A673 (cell line): ENCODE measurements at places on chromosomes 6 and 20. TPM values are rescaled to one million over a fixed set of nuclear protein-coding genes. Genes with fewer than 3 reads are reported as not detected.

MYLK4 gene
- total RNA-seq = 0.13 and 0.39 TPM in 2 replicates

PRL gene
- total RNA-seq = 0.24 TPM in 1 of 2 replicates, not detected in the other

TFAP2A gene
- total RNA-seq = 19.1 and 19.3 TPM in 2 replicates

ATF6B gene
- 70.2 and 74.7 TPM in 2 replicates for total RNA-seq

RIPOR3 gene
- 19.1 and 21.6 TPM in 2 replicates for total RNA-seq

HSPA1A gene
- total RNA-seq = 113 and 129 TPM in 2 replicates

ZNF334 gene
- 4.4 and 4.5 TPM in 2 replicates for total RNA-seq

- H3K36me3 ChIP-seq = no peaks in the 10 kb centered on the region
- no peaks in the 10 kb centered on the region for H3K27me3 ChIP-seq
- peaks cover 5% of the 10 kb centered on the region for H3K4me1 ChIP-seq
These were observed 192.1 kb downstream of the KCNQ5 start for GRCh38 chr6:72813807-72814596.

DNA sequence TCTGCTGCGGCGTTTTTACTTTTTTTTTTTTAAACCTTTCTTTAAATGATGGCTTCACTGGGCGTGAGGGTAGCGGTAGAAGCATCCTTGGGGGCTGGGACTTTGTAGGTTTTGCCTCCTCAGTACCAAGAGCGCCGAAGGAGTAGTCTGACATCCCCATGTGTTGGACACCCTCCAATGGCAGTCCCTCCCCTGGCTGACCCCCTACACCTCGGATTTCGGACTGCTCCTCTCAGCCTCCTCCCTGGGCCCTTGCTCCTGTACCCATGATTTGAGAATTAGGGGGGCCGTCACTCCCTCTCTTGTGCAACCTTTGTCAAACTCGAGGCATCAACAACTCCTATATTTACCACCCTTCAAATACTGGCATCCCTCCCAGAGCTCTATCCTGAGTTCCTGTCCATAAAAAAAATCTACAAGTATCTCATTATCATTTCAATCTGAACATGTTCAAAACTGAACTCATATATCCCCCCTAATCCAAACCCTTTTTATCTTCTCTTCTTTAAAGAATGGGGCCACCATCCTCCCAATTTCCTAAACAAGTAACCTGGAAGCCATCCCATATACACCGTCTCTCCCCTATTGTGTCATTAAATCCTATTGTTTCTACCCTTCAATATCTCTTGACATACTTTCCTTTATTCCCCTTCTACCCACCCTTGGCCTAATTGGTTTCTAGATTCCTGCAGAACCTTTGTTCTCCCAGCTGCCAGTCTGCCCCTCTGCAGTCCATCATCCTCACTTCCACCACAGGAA is 1.2 kb upstream of the ARFGEF3 start:
- H3K4me3 ChIP-seq = no peak overlapping the region
- peaks cover 80% of the 10 kb centered on the region for H3K27me3 ChIP-seq
- DNase-seq = no peak
- no peak overlapping the region for H3K27ac ChIP-seq
- H3K36me3 ChIP-seq = no peaks in the 10 kb centered on the region

DNA sequence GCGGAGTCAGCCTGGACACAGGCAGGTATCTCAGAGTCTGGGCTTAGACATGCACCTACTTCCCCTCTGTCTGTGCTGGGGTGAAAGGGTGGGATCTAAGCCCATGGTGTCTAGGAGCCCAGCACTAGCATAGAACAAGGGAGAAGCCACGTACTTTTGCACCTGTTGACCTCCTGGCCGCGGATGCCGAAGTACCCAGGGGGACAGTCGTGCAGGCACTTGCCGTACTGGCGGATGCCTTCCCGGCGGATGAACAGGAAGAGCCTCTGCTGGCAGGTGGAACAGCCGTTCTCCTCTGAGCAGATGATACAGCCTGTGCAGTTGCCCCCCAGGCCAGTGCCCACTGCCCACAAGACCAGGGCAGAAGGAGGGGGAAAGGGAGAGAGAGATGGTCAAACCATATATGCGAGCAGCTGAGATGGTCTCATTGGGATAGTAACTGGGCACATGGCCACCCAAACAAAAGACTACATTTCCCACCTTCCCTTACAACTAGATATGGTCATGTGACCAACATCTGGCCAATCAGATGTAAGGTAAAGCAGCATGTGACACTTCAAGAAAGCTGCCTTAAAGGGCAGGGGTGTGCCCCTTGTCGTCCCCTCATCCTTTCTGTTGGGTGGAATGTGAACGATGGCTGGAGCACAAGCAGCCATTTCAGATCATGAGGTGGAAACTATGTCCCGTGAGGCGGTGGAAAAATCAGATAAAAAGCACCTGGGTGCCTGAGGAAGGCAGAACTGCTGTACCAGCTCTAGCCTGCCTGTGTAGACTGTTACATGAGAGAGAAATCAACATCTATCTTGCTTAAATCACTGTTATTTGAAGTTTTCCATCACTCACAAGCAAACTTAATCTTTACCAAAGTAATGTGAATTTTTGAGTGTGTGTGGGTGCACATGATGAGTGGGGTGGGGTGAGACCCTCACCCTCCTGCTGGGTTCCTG is 34.0 kb downstream of the RSPO4 start:
- H3K36me3 ChIP-seq = no peaks in the 10 kb centered on the region
- no peak overlapping the region for H3K4me3 ChIP-seq
- peak; percentile 57 for DNase-seq
- H3K27ac ChIP-seq = no peak overlapping the region
- peaks cover 6% of the 10 kb centered on the region for H3K27me3 ChIP-seq

- no peaks in the 10 kb centered on the region for H3K27me3 ChIP-seq
- H3K4me1 ChIP-seq = no peaks in the 10 kb centered on the region
- no peaks in the 10 kb centered on the region for H3K36me3 ChIP-seq
- no peak overlapping the region for H3K4me3 ChIP-seq
These were observed 660.4 kb upstream of the GJE1 start for GRCh38 chr6:141472162-141472928.

GRCh38 chr6:3293271-3294155 is 34.8 kb downstream of the PSMG4 start:
- no peak overlapping the region for H3K4me3 ChIP-seq
- no peaks in the 10 kb centered on the region for H3K36me3 ChIP-seq
- no peak overlapping the region for H3K27ac ChIP-seq
- no peaks in the 10 kb centered on the region for H3K27me3 ChIP-seq
- no peaks in the 10 kb centered on the region for H3K4me1 ChIP-seq
- DNase-seq = no peak

DNA sequence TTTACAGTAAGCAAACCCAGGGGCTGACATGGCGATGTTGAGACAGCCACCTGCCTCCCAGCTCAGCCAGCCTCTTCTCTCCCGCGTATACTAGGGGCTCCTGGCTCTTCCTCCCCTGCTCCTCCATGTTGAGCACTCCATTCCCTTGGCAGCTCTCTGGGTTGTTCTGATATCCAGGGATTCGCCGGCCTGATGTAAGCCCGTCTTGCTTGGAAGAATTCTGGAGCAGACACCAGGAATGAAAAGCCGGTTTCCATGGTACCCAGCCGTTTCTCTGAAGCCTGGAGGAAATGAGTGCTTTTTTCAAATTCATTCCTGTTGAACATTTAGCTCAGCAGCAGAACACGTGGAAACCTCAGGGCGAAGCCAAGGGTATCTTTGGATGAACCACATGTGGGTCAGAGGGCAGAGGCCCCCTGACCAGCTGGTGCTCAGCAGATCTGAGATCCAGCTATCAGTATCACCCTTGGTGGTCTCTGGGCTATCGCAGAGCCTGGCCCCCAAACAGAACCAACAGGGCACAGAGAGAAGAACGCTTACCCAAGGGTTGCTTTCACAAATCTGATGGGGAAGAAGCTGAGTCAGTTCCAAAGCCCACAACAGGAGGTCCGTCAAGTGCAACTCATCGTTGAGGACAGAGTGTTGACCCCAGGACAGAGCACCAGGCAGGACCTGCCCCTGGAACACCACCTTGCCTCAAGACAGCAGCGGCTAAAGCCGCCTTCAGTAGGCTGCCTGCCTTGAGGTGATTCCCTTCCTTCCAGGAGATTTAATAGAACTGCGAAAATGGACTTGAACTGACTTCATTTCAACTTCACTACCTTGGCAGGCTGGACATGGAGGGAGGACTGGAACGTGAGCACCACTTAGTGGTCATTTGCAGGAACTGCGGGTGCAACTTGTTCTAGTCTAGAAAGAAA is 96.1 kb upstream of the RIN2 start:
- H3K4me3 ChIP-seq = no peak overlapping the region
- no peaks in the 10 kb centered on the region for H3K36me3 ChIP-seq
- no peaks in the 10 kb centered on the region for H3K27me3 ChIP-seq
- peak; percentile 86 for DNase-seq
- H3K27ac ChIP-seq = peak overlapping the region; percentile 45

- DNase-seq = peak; percentile 19
- H3K27ac ChIP-seq = no peak overlapping the region
- H3K4me1 ChIP-seq = no peaks in the 10 kb centered on the region
- no peaks in the 10 kb centered on the region for H3K36me3 ChIP-seq
These were observed 48.9 kb downstream of the CNBD2 start for GRCh38 chr20:36017048-36017951.

DNA sequence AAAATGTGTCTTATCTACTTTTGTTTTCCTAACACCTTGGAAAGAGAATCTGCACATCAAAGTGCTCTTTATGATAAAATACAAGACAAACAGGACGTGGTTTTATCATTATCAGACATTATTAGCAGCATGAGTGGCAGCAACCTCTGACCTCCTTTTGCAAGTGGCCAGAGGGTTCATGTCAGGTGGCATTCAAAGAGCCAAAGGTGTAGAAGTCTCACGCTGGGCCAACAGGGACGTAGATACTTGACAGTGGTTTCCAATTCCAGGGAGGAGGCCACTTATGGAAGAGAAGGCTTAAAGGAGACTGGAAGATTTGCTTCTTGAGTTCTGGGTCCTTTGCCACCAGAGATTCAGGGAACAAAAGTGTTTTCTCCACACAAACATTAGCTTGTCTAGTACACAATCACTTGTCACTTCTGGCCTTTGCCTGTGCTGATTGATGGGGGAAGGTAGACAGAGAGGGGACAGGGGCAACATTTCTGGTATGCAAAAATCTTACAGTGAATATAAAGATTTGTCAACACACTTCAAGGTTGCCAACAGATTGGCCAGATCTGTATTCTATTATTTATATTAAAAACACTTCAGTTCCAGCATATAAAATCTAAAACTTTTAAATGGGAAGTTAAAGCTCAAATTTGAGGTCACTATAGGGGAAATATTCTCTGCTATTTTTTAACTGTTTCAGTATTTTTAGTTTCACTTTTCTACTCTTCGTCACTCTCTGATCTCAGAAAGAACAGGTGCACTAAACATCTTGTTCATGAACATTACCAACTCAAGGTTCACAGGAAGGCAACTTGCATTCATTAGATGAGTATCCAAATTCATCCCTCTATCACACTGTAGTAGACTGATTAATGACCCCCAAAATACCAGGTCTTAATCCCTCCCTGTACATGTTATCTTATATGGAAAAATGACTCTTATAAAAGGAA is 52.1 kb upstream of the FBXO30 start:
- H3K36me3 ChIP-seq = no peaks in the 10 kb centered on the region
- H3K27me3 ChIP-seq = no peaks in the 10 kb centered on the region
- no peak overlapping the region for H3K4me3 ChIP-seq
- DNase-seq = no peak

- no peaks in the 10 kb centered on the region for H3K36me3 ChIP-seq
- H3K4me1 ChIP-seq = peaks cover 17% of the 10 kb centered on the region
- H3K27ac ChIP-seq = peak overlapping the region; percentile 19
- DNase-seq = peak; percentile 52
- H3K4me3 ChIP-seq = peak overlapping the region; percentile 66
These were observed 584 bp downstream of the KIF13A start for GRCh38 chr6:17986656-17987446.

DNA sequence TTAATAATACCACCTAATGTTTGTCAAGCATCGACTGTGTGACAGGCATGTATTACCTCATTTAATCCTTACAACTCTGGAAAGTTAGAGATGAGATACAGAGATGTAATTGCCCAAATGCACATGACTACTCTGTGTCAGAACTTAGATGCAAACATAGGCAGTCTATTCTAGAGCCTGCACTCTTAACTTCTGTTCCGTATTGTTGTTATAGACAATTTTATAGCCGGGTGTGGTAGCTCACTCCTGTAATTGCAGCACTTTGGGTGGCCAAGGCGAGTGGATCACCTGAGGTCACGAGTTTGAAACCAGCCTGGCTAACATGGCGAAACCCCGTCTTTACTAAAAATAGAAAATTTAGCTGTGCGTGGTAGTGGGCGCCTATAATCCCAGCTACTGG is 15.0 kb downstream of the IFT52 start:
- H3K27me3 ChIP-seq = no peaks in the 10 kb centered on the region
- DNase-seq = no peak
- no peak overlapping the region for H3K27ac ChIP-seq
- peaks cover 23% of the 10 kb centered on the region for H3K36me3 ChIP-seq
